ENCODE measurements at places on chromosomes 2 and 18.

DNA sequence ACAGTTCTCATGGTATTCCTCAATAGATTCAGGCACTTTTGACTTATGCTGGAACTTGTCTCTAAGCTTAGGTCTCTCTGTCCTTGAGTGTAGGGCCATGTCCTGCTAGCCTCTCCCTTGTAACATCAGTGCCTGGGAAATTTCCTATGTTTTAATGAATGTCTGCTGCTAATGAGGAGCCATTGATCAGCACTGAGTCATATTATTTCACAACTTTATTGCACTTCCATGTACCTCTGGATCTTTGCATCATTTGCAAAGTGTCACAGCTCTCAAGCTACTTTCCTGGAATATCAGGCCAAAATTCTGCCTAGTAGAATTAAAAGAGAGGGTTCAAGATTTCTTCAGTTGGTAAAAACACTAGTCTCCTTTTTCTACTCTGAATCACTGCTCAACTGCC, 102.5 kb downstream of the GAREM1 start:
- no peak for DNase-seq

DNA sequence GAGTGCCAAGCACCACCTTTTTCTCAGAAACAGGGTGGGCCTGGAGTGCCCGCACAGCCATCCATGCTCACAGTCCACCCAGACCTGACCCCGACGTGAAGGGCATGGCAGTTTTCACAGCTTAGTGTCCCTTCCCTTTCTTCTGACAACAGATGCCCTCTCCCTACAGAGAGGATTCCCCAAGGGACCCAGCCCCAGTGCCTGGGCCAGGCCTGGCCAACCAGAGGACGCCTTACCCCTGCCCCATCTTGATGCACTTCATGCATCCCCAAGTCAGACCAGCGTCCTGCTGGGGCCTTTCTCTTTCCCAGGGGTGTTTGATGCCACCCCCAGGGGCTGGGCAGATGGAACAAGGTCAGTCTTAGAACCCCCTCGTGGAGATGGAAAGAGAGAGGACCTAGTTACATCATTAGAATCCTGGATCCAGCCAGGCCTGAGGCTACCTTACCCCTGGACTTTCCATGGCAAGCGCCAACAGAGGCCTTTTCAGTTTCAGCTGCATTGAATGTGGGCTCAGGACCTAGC, 3.8 kb downstream of the ANKMY1 start:
- DNase-seq = no peak

DNA sequence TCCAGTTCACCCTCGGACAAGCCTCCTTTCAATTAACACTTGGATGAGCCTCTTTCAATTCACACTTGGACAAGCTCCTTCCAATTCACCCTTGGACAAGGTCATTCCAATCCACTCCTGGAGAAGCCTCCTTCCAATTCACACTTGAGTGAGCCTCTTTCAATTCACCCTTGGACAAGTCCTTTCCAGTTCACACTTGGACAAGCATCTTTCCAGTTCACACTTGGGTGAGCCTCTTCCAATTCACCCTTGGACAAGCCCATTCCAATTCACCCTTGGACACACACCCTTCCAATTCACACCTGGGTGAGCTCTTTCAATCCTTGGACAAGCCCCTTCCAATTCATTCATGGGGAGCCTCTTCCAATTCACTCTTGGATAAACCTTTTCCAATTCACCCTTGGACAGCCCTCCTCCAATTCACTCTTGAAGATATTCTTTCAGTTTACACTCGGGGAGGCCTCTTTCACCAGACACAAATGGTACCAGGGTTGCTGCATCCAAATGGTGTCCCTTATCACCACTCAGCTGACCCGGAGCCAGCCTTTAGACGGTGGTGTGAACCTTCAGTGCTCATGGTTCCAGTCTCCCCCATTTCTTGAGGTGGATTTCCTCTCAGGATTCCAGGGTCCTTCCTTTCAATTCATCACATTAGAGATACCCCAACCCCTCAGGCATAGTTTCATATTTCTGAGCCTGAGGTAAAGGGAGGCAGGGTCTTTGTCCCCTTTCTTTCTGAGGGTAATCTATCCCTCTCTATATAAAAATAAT, 183.6 kb downstream of the SH3BP4 start:
- no peak for DNase-seq

GRCh38 chr2:1931003-1931914, 186.9 kb upstream of the PXDN start:
- no peak for DNase-seq

DNA sequence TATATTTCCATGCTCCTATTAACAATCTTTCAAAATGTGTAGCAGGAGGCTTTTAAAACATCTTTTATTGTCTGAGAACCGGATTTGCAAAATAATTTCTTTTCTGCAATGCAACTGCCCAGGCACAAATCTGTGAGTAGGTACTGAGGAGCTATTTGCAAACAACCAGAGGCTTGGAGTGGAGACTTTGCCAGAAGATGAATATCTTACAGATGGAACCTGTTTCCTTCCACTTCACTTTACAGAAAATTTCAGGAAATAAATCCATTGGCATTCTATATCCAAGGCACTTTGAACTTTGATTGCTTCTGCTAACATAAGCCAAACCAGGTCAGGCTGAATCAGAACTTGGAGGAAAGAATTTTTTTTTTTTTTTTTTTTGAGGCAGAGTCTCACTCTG, 237.4 kb upstream of the REV1 start:
- DNase-seq = no peak
